Ascending aorta (tissue), 2 donors: ENCODE measurements at places on chromosomes 4 and X. TPM values are rescaled to one million over a fixed set of nuclear protein-coding genes. Genes with fewer than 3 reads are reported as not detected.

GRCh38 chrX:49972328-49972860 is 50.0 kb downstream of the CLCN5 start:
- no peaks in the 10 kb centered on the region for H3K27me3 ChIP-seq
- no peak overlapping the region for H3K27ac ChIP-seq
- DNase-seq, result no peak
- H3K4me1 ChIP-seq, result no peaks in the 10 kb centered on the region
- H3K36me3 ChIP-seq, result no peaks in the 10 kb centered on the region
- no peak overlapping the region for H3K4me3 ChIP-seq

- no peaks in the 10 kb centered on the region for H3K27me3 ChIP-seq
- DNase-seq, result no peak
- peak overlapping the region; percentile 72 for H3K4me3 ChIP-seq
- peak overlapping the region; percentile 78 for H3K27ac ChIP-seq
Measured at GRCh38 chrX:136910565-136911035, 30.1 kb upstream of the RBMX start.

DNA sequence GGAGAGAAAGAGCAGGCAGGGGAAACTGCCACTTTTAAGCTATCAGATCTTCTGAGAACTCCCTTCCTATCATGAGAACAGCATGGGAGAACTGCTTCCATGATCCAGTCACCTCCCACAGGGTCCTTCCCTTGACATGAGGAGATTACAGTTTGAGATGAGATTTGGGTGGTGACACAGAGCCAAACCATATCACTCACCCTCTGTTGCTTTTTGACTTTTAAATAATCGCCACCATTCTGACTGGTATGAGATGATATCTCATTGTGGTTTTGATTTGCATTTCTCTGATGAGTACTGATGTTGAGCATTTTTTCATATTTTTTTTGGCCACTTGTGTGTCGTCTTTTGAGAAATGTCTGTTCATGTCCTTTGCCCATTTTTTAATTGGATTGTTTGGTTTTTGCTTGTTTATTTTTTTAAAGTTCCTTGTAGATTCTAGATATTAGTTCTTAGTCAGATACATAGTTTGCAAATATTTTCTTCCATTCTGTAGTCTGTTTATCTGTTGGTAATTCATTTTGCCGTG is 6.5 kb upstream of the PAQR3 start:
- no peak for DNase-seq
- no peak overlapping the region for H3K4me3 ChIP-seq
- H3K27me3 ChIP-seq, result no peaks in the 10 kb centered on the region
- no peaks in the 10 kb centered on the region for H3K36me3 ChIP-seq
- no peaks in the 10 kb centered on the region for H3K4me1 ChIP-seq

GRCh38 chr4:94475794-94476193 is 24.1 kb downstream of the PDLIM5 start:
- DNase-seq, result no peak
- no peaks in the 10 kb centered on the region for H3K27me3 ChIP-seq
- H3K36me3 ChIP-seq, result no peaks in the 10 kb centered on the region
- no peak overlapping the region for H3K27ac ChIP-seq
- no peak overlapping the region for H3K4me3 ChIP-seq

DNA sequence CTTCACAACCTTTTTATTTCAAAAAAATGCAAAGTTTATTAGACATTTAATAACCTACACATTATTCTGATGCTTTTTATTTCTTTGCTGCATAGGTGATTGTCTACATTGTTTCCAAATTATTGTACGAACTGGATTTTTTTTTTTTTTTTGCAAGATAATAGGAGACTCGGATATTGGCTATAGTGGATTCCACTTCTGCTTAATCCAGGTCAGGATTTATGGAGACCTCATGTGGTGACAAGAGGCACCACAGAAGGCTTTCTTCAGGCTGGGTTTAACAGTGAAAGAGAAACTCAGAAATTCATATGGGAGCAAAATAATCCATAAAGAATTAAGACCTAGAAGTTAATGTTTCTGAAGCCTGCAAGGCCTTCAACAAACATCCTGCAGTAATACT is 2.4 kb upstream of the SLIT2 start:
- no peak overlapping the region for H3K27ac ChIP-seq
- H3K36me3 ChIP-seq, result no peaks in the 10 kb centered on the region
- no peaks in the 10 kb centered on the region for H3K4me1 ChIP-seq
- no peak overlapping the region for H3K4me3 ChIP-seq
- DNase-seq, result no peak

GRCh38 chr4:64940698-64941097 is 531.4 kb upstream of the TECRL start:
- H3K4me1 ChIP-seq, result no peaks in the 10 kb centered on the region
- no peak overlapping the region for H3K27ac ChIP-seq
- no peaks in the 10 kb centered on the region for H3K27me3 ChIP-seq
- no peak overlapping the region for H3K4me3 ChIP-seq

- H3K4me1 ChIP-seq, result no peaks in the 10 kb centered on the region
- H3K36me3 ChIP-seq, result no peaks in the 10 kb centered on the region
- DNase-seq, result no peak
- no peak overlapping the region for H3K4me3 ChIP-seq
- H3K27me3 ChIP-seq, result no peaks in the 10 kb centered on the region
- no peak overlapping the region for H3K27ac ChIP-seq
Measured at GRCh38 chrX:11103751-11104150, 7.4 kb upstream of the HCCS start.

GRCh38 chr4:10442976-10443375 is 14.2 kb downstream of the ZNF518B start:
- H3K27me3 ChIP-seq, result no peaks in the 10 kb centered on the region
- H3K4me1 ChIP-seq, result no peaks in the 10 kb centered on the region
- peaks cover 25% of the 10 kb centered on the region for H3K36me3 ChIP-seq
- DNase-seq, result no peak
- no peak overlapping the region for H3K4me3 ChIP-seq

DNA sequence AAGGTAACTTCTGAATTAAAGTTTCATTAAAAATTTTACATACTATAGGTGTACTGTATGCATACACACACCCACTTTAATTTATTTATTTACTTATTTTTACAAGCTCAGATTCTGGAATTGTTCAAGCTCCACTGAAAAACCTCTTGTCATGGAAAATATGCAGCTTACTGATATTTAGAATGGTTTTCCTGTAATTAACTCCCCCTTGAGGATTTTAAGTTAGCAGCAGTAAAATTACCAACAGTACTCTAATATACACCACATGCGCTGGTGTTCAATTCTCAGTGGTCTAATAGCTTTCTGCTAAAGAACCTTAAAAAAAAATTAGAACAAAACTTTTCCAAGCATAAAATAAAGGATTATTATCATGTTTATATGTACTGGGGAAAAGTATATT is 12.0 kb downstream of the MAB21L2 start:
- no peaks in the 10 kb centered on the region for H3K27me3 ChIP-seq
- H3K36me3 ChIP-seq, result peaks cover 3% of the 10 kb centered on the region
- no peak overlapping the region for H3K27ac ChIP-seq
- no peaks in the 10 kb centered on the region for H3K4me1 ChIP-seq
- no peak for DNase-seq

DNA sequence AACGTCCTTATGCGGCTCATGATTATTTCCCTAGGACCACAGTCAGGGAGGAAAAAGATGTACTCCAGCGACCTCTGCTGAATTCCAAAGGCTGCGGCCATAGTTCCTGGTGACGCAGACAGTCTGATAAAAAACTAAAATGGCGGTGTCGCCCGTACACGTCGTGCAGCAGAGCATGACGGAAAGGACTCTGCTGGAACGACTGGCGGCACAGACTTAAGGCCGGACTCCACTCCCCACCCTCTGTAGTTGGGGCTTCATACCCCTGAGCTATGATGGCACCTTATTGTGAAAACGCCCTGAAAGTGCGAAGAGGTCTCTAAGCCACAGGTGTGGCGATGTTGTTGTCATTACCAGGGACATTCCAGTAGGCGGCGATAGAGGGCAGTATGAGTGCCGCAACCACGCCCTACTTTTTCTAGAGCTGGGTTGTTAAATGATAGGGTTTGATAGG is 90.0 kb upstream of the EDA2R start:
- DNase-seq, result peak; percentile 68
- H3K27me3 ChIP-seq, result no peaks in the 10 kb centered on the region
- H3K36me3 ChIP-seq, result no peaks in the 10 kb centered on the region
- H3K27ac ChIP-seq, result no peak overlapping the region
- no peaks in the 10 kb centered on the region for H3K4me1 ChIP-seq
- H3K4me3 ChIP-seq, result peak overlapping the region; percentile 59

- peak overlapping the region; percentile 66 for H3K4me3 ChIP-seq
- DNase-seq, result no peak
- no peaks in the 10 kb centered on the region for H3K4me1 ChIP-seq
- H3K27ac ChIP-seq, result no peak overlapping the region
- no peaks in the 10 kb centered on the region for H3K36me3 ChIP-seq
Measured at GRCh38 chr4:121950212-121950679, 1.6 kb downstream of the TRPC3 start.

- H3K4me3 ChIP-seq, result no peak overlapping the region
- no peaks in the 10 kb centered on the region for H3K27me3 ChIP-seq
- DNase-seq, result no peak
- H3K4me1 ChIP-seq, result no peaks in the 10 kb centered on the region
- H3K36me3 ChIP-seq, result no peaks in the 10 kb centered on the region
- no peak overlapping the region for H3K27ac ChIP-seq
Measured at GRCh38 chr4:18214411-18215055, 193.0 kb upstream of the LCORL start.

DNA sequence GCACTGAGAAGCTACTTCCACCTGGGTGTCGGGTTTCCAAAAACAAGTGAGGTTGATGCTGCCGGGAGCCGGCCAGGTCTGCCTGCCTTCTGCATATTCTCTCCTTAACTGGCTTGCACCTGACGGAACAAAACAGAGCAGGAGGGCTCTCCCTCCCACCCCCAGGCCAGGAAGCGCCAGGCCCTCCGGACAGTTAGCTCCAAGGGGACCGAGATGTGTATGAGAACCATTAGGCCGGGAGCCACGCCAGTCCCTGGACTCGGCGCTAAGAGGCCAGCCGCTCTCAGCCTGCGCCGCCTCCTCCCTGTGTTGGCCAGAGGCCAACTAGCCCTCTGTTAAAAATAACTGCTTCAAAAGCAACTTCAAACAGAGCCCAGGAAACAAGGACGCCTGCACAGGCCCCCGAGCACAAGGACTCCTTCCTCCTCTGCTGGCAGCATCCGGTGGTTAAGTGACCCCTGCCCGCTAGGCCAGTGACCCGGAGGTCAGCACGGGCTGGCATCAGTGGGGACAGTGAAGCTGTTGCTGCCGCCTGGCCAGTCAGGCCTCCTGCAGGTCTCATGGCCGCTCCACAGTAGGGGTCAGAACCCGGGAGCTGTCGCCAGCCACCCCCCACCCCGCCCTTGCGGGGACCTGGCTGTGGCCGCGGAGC is 107.9 kb downstream of the ABLIM2 start:
- no peak overlapping the region for H3K4me3 ChIP-seq
- H3K4me1 ChIP-seq, result no peaks in the 10 kb centered on the region
- peak overlapping the region; percentile 64 for H3K27ac ChIP-seq
- no peaks in the 10 kb centered on the region for H3K27me3 ChIP-seq

- H3K4me3 ChIP-seq, result peak within 1 kb of the TSS; percentile 53
- H3K36me3 ChIP-seq, result no peaks in the 10 kb centered on the region
- H3K27me3 ChIP-seq, result no peaks in the 10 kb centered on the region
- no peaks in the 10 kb centered on the region for H3K4me1 ChIP-seq
- peak within 1 kb of the TSS; percentile 72 for H3K27ac ChIP-seq
Measured at GRCh38 chr4:112296949-112297880, at the start of gene ALPK1. Gene ALPK1, plus strand, starts transcription at chr4:112297369.

GRCh38 chrX:106177106-106177981 is 9.2 kb downstream of the PWWP3B start:
- no peak overlapping the region for H3K27ac ChIP-seq
- H3K4me1 ChIP-seq, result no peaks in the 10 kb centered on the region
- H3K27me3 ChIP-seq, result no peaks in the 10 kb centered on the region
- no peaks in the 10 kb centered on the region for H3K36me3 ChIP-seq
- DNase-seq, result no peak

DNA sequence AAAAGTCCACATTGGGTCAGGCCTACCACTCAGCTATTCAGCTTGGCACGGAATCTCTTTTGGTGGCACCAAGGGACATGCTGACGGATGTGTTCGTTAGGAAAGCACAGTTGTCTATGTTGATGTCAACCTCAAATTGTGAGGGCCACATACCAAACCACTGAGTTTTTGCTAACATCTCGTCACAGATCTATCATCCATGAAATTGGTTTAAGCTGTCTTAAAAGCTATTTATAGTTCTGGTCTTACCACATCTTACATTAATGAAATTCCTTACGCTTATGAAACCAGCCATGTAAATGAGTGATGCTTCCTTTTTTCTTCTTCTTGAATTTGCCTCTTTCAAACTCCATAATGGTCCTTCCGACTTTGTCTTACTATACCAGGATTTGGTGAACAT is 101.5 kb downstream of the MGST2 start:
- H3K4me1 ChIP-seq, result peaks cover 8% of the 10 kb centered on the region
- no peak for DNase-seq
- no peak overlapping the region for H3K27ac ChIP-seq
- no peaks in the 10 kb centered on the region for H3K27me3 ChIP-seq

GRCh38 chr4:123485601-123486000 is 89.0 kb downstream of the SPRY1 start:
- no peaks in the 10 kb centered on the region for H3K36me3 ChIP-seq
- no peaks in the 10 kb centered on the region for H3K27me3 ChIP-seq
- DNase-seq, result no peak
- H3K4me3 ChIP-seq, result no peak overlapping the region
- no peaks in the 10 kb centered on the region for H3K4me1 ChIP-seq

DNA sequence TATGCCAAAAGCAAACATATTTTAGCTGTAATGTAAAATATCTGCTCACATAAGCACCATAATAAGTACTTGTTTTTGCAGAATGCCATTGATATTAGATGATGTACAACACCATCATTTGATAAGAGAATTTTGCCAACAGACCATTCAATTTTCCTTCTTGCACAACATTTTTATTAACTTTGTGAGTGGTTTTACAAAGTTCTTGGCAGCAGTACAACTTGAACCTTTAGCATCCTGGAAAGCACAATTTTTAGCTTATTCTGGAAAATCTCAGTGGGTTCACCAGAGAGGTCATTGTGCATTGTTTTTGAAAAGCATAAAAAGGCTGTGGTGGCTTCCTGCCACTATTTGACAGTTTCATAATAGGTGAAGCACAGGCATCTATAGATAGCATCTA is 26.4 kb upstream of the REPS2 start:
- H3K36me3 ChIP-seq, result no peaks in the 10 kb centered on the region
- no peaks in the 10 kb centered on the region for H3K27me3 ChIP-seq
- DNase-seq, result no peak
- no peak overlapping the region for H3K4me3 ChIP-seq
- no peak overlapping the region for H3K27ac ChIP-seq
- H3K4me1 ChIP-seq, result no peaks in the 10 kb centered on the region

ITGB1BP2 gene
- total RNA-seq, result not detected

GYPA gene
- total RNA-seq, result not detected

FGFBP2 gene
- not detected for total RNA-seq

AMBN gene
- not detected for total RNA-seq

TMPRSS11D gene
- total RNA-seq, result not detected

DCAF12L2 gene
- total RNA-seq, result not detected

NKX3-2 gene
- not detected for total RNA-seq

KIAA1210 gene
- total RNA-seq, result under 0.01 TPM

PROM1 gene
- total RNA-seq, result 7.2 TPM

STARD8 gene
- total RNA-seq, result 16.0 TPM

DCHS2 gene
- not detected for total RNA-seq
